ENCODE measurements at places on chromosomes 7 and 10.

DNA sequence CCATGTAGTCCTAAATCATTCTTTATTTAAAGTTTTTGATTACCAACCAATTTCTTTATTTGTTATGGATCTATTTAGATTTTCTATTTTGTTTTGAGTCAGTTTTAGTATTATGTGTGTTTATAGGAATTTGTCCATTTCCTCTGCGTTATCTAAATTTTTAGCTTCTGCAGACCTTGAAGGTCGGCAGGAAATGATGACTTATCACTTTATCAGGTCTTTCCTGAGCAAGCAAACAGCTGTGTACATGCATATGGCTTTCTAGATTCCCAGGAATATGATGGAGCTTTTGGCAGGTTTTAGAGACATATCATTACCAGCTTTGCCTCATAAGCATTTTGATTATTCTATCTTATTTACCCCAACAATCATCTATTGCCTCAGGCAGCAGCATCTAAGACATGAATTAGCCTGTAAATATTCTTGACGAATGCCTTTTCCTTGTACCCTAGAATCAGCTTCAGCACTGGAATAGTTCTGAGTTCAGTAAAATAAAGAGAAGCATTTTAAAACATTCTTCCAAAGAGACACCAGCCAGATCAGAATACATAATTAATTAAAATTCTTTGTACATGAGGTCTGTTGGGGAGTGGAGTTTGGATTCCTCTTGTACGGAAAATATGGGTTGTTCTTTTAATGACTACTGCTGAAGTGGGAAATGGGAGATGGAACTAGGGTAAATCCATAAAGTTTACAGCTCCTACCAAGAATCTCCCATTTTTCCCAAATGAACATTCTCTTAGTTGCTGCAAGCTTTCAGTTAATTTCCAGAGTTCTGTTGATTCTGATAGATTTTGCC, 408.8 kb upstream of the SEMA3C start:
- H3K4me3 ChIP-seq, result no peak overlapping the region
- no peaks in the 10 kb centered on the region for H3K27me3 ChIP-seq
- no peaks in the 10 kb centered on the region for H3K36me3 ChIP-seq
- no peak for DNase-seq

- H3K4me1 ChIP-seq, result no peaks in the 10 kb centered on the region
- peaks cover 3% of the 10 kb centered on the region for H3K27me3 ChIP-seq
- H3K36me3 ChIP-seq, result no peaks in the 10 kb centered on the region
- no peak overlapping the region for H3K27ac ChIP-seq
- DNase-seq, result no peak
Observed at GRCh38 chr7:38123494-38123893, 54.6 kb upstream of the STARD3NL start.

DNA sequence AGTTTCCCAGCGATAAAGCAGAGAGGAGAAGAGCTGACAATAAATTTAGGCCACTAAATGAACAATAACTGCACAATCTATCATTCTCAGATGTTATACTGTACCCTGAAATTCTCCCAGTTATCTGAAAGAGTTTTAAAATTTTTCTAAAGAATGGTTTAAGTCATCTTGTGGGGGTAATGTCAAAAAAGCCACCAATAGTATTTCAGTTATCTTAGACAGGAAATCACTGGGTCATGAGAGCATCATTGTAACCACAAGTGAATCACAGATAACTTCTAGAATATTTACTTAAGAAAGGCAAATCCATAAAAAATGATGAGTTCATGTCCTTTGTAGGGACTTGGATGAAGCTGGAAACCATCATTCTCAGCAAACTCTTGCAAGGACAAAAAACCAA, 147.1 kb downstream of the DNAJB9 start:
- no peak overlapping the region for H3K27ac ChIP-seq
- DNase-seq, result no peak
- peaks cover 6% of the 10 kb centered on the region for H3K27me3 ChIP-seq
- no peaks in the 10 kb centered on the region for H3K36me3 ChIP-seq
- H3K4me3 ChIP-seq, result no peak overlapping the region

DNA sequence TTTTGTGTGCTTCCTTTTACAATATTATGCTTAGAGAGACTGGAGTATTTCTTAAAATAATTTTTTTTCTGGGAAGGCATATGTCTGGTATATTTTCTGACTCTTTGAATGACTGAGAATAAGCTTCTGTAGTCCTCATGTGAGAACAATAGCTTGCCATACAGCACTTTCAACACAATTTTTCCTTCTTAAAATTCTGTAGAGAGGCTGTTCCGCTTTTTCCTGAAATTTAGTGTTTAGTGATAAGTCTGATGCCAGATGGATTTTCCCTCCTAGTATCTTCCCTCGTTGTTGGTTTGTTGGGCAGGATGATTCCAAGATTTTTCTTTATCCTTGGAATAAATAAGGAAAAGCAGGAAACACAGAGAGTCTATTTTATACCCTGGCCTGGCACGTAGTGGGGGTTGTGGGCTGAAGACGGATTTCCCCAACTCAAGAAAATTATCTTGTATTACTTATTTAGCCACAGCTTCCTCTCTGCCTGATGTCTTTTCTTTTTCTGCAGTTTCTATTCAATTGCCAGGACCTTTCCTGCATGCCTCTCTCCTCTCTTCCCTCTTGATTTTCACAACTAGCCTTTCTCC, 111.2 kb downstream of the AOAH start:
- H3K4me1 ChIP-seq, result peaks cover 19% of the 10 kb centered on the region
- H3K27ac ChIP-seq, result peak overlapping the region; percentile 1
- peak overlapping the region; percentile 15 for H3K4me3 ChIP-seq
- DNase-seq, result no peak

DNA sequence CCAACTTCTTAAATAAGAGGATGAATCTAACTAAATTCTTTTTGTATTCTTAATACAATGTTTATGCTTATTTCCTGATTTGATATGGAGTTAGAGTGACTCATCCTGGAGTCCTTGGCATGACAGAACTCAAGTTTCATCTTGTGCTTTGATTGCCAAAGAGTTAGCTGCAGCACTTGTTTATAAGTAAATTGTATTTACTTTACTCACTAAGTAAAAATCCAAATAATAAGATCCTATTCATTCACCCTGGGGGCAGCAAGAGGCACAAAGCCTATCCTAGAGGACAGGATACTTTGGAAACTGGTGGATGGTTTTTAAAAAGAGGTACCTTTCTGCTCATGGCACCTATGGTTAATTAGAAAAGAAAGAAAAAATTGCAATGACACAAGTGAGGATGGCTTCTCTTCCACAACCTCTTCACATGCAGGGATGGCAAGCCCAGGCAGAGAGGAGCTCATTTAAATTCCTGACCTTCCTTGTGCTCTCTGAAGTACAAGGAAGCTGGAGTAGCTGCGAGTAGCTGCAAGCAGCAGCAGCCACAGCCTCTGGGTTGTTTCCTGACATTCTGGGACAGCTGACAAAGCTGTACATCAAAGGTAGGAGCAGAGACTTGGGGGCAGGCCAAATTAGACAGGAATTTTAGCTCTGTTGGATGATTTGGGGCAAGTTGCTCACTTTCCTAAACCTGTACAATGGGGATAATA, 28.5 kb upstream of the CROT start:
- H3K27ac ChIP-seq, result no peak overlapping the region
- no peaks in the 10 kb centered on the region for H3K36me3 ChIP-seq
- H3K27me3 ChIP-seq, result no peaks in the 10 kb centered on the region
- no peak for DNase-seq
- H3K4me3 ChIP-seq, result no peak overlapping the region

GRCh38 chr10:110455446-110455845, 42.3 kb upstream of the DUSP5 start:
- H3K36me3 ChIP-seq, result no peaks in the 10 kb centered on the region
- H3K27me3 ChIP-seq, result no peaks in the 10 kb centered on the region
- no peak overlapping the region for H3K27ac ChIP-seq

GRCh38 chr10:103481974-103482531, 3.0 kb upstream of the CALHM3 start:
- H3K27me3 ChIP-seq, result peaks cover 13% of the 10 kb centered on the region
- DNase-seq, result no peak
- no peak overlapping the region for H3K27ac ChIP-seq
- peaks cover 15% of the 10 kb centered on the region for H3K4me1 ChIP-seq

- no peak overlapping the region for H3K4me3 ChIP-seq
- no peak for DNase-seq
- H3K27me3 ChIP-seq, result no peaks in the 10 kb centered on the region
- peaks cover 4% of the 10 kb centered on the region for H3K36me3 ChIP-seq
Observed at GRCh38 chr10:26043469-26043868, 109.4 kb downstream of the MYO3A start.

GRCh38 chr10:122531939-122532338, 28.6 kb upstream of the DMBT1 start:
- no peaks in the 10 kb centered on the region for H3K4me1 ChIP-seq
- DNase-seq, result no peak
- H3K36me3 ChIP-seq, result no peaks in the 10 kb centered on the region
- no peak overlapping the region for H3K4me3 ChIP-seq
- H3K27me3 ChIP-seq, result peaks cover 23% of the 10 kb centered on the region

DNA sequence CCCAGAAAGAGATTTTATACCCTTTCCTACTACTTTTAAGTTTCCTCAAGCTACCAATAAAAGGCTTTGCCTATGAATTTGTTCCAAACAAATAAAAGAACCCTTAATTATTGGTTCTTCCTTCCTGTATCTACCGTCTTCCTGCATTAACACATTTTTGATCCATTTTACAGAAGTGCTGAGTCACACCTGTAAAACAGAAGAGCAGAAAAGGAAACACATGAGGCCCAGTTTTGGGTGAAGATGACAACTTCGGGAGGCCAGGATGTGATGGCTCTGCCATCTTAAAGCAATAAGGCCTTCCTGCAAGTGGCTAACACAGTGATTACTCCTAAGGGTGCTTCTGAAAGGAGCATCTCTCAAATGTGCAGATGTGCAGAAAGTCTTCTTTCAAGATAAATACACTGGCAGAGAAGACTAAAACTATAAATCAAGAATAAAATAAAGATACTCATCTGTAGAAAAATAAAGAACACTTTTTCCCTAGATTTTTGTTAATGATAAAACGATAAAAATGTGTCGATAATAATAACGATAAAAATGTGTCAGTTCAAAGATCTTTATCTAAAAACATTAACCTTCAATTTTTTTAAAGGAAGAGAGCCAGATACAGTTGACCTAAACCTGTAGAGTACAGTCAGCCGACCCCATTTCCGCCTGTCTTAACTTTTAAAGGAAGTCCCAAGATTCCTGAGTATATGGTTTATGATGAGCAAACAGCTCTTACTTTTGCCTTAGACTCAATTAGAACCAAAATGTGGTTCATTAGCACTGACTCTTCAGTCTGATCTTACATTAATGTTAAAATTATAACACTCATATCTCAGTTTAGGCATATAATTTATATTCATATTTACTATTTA, 108.6 kb downstream of the UBE2H start:
- H3K27ac ChIP-seq, result peak overlapping the region; percentile 37
- no peak for DNase-seq
- no peaks in the 10 kb centered on the region for H3K27me3 ChIP-seq
- peaks cover under 1% of the 10 kb centered on the region for H3K36me3 ChIP-seq
- H3K4me1 ChIP-seq, result peaks cover 9% of the 10 kb centered on the region

- no peak overlapping the region for H3K4me3 ChIP-seq
- no peak for DNase-seq
- no peaks in the 10 kb centered on the region for H3K27me3 ChIP-seq
- H3K27ac ChIP-seq, result no peak overlapping the region
- peaks cover 3% of the 10 kb centered on the region for H3K4me1 ChIP-seq
Observed at GRCh38 chr10:72728462-72728861, 36.5 kb downstream of the MCU start.

GRCh38 chr10:5949009-5949759, 28.2 kb downstream of the IL15RA start:
- no peak for DNase-seq
- peaks cover 12% of the 10 kb centered on the region for H3K36me3 ChIP-seq
- no peaks in the 10 kb centered on the region for H3K27me3 ChIP-seq
- H3K4me3 ChIP-seq, result no peak overlapping the region

GRCh38 chr10:111084366-111085255, 7.8 kb downstream of the ADRA2A start:
- DNase-seq, result no peak
- no peak overlapping the region for H3K27ac ChIP-seq
- peaks cover 3% of the 10 kb centered on the region for H3K36me3 ChIP-seq
- H3K4me1 ChIP-seq, result peaks cover 2% of the 10 kb centered on the region

- no peaks in the 10 kb centered on the region for H3K36me3 ChIP-seq
- H3K4me1 ChIP-seq, result peaks cover 11% of the 10 kb centered on the region
- H3K4me3 ChIP-seq, result no peak overlapping the region
- no peak for DNase-seq
Observed at GRCh38 chr7:20307901-20308300, 22.8 kb upstream of the ITGB8 start.

- no peaks in the 10 kb centered on the region for H3K36me3 ChIP-seq
- H3K4me3 ChIP-seq, result no peak overlapping the region
- no peaks in the 10 kb centered on the region for H3K27me3 ChIP-seq
- no peak overlapping the region for H3K27ac ChIP-seq
Observed at GRCh38 chr7:81062755-81063154, 143.9 kb upstream of the SEMA3C start.

- peaks cover 20% of the 10 kb centered on the region for H3K4me1 ChIP-seq
- DNase-seq, result no peak
- H3K27me3 ChIP-seq, result no peaks in the 10 kb centered on the region
- H3K27ac ChIP-seq, result no peak overlapping the region
- peaks cover 38% of the 10 kb centered on the region for H3K36me3 ChIP-seq
- no peak overlapping the region for H3K4me3 ChIP-seq
Observed at GRCh38 chr7:4789194-4790077, 14.0 kb downstream of the AP5Z1 start.

- no peak overlapping the region for H3K27ac ChIP-seq
- no peak overlapping the region for H3K4me3 ChIP-seq
- H3K27me3 ChIP-seq, result peaks cover 8% of the 10 kb centered on the region
- DNase-seq, result no peak
- H3K4me1 ChIP-seq, result no peaks in the 10 kb centered on the region
Observed at GRCh38 chr7:69162931-69163670, 435.2 kb upstream of the AUTS2 start.

DNA sequence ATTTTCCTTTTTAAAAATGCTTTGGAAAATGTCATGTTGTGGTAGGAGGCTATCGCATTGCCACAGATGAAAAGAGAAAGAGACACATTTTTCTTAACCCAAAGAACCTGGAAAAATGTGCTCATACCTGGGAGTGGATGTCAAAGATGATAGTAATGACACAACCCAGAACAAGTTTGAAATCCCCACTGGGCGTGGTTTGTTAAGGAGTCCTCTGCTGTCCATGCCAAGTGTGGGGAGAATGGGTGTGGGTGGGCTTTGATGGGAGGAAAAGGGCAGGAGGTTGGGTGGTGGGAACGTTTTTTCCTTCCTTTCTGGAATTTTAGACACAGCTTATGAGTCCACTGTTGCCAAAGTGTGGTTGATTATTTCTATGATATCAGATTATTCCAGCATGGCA, 10.9 kb downstream of the OPTN start:
- H3K27ac ChIP-seq, result no peak overlapping the region
- H3K4me3 ChIP-seq, result no peak overlapping the region
- H3K27me3 ChIP-seq, result no peaks in the 10 kb centered on the region

GRCh38 chr7:24441314-24442027, 131.8 kb upstream of the PALS2 start:
- DNase-seq, result no peak
- no peaks in the 10 kb centered on the region for H3K27me3 ChIP-seq
- no peaks in the 10 kb centered on the region for H3K36me3 ChIP-seq
- H3K4me3 ChIP-seq, result no peak overlapping the region
